Omental fat pad (tissue), 4 donors: ENCODE measurements at places on chromosomes 6 and 20.

GRCh38 chr6:104214901-104215300 lies 644.8 kb downstream of the HACE1 start:
- DNase-seq = no peak

DNA sequence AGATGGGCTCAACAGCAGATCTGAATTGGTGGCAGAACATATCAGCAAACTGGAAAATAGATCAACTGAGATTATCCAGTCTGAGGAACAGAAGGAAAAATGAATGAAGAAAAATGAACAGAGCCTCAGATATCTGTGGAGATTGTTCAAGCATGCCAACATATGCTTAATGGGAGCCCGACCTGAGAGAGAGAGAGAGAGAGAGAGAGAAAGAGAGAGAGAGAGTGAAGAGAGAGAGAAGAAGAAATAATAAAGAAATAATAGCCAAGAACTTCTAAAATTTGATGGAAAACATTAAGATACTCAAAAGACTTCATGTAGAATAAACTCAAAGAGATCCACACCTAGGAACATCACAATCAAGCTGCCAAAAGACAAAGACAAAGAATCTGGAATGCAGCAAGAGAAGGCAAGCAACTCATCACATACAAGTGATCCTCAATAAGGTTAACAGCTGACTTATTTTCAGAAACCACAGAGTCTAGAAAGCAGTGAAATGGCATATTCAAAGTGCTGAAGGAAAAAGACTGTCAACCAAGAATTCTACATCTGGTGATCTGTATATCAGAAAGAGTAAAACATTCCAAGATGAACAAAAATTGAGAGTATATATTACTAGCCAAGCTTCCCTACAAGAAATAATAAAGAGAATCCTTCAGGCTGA lies 97.2 kb downstream of the MYLK4 start:
- DNase-seq = no peak

- DNase-seq = no peak
Observed at GRCh38 chr20:45576995-45577394, 2.1 kb downstream of the WFDC8 start.

- no peak for DNase-seq
Observed at GRCh38 chr6:38846844-38847243, 131.7 kb downstream of the DNAH8 start.

DNA sequence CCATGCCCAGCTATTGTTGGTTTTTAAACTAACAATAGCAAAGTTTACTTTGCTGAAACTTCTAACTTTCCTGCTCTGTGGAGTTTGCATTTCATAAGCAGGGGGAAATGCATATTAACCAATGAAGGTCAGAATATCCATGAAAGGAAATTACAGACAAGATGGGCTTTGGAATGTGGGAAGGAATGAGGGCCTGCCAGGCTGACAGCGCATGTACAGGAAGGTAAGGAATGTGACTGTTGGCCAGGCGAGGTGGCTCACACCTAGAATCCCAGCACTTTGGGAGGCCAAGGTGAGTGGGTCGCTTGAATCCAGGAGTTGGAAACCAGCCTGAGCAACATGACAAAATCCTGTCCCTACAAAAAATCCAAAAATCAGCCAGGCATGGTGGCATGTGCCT lies 49.6 kb downstream of the CDK5RAP1 start:
- DNase-seq = no peak

DNA sequence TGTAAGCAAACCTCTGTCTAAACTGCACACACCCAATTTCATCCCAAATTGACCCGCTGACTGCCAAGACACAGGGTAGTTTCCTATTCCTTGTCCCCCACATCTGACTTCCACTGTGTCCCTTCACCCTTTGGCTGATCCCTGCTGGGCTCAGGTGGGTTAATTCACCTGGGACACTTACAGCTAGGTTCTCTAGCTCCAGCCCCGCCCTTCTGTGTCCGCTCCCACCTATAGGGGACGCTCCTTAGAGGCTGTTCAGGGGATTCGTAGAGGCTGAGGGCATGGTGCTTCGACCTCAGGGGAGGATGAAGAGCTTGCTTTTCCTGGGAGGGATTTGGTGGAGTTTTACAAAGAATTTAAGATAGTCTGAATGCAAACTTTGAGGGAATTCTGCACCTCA lies 4.0 kb upstream of the CD93 start:
- no peak for DNase-seq

DNA sequence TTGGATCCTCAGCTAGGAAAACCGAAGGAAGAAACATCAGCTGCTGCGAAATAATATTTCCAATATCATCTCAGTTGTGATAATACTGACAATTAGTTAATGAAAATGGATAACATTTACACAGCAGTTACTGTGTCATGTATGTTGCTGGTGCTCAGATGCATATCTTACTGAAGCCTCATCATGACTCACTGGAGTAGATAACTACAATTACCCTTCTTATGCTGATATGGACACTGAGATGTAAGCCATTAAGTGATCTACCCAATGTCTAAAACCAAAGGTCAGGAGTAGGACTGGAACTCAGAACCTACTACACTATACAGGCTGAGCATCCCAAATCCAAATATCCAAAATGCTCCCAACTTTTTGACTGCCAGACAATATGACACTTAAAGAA lies 54.7 kb upstream of the LYRM2 start:
- no peak for DNase-seq

DNA sequence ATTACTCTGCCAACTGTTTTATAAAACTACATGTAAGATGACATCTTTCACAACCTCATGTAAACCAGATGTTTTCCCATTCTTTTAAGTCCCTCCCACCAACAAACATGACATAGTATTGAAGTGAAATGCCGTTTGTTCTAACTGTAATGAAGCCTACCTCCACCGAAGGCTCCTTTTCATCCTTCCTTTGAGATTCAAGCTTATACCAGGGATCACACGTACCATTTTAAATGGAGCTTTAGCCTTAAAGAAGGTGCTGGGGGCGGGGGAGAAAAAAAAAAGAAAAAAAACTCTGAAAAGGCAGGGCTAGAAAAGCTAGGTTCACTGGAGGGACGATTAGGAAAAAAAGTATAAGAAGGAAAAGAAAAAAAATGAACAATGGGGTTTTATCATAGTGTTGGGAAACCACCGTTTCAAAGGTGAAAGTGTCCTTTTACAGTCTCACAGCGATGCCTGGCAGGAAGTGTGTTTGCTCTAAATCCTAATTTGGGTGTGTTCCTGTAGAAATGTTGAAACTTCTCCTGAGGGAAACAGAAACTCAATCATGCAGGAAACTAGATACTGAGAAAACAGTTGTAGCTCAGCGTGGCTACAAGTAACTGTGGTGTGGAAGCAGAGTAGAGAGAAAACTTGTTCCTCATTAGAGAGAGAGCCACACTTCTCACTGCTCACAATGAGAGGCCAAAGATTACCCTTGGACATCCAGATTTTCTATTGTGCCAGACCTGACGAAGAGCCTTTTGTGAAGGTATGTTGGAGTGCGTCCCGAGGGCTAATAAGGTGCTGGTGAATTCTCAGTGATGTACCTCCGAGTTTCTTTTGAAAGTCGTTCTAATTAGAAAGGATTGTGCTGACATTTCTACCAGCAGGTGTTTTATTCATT lies 37.6 kb upstream of the HINT3 start:
- DNase-seq = no peak

DNA sequence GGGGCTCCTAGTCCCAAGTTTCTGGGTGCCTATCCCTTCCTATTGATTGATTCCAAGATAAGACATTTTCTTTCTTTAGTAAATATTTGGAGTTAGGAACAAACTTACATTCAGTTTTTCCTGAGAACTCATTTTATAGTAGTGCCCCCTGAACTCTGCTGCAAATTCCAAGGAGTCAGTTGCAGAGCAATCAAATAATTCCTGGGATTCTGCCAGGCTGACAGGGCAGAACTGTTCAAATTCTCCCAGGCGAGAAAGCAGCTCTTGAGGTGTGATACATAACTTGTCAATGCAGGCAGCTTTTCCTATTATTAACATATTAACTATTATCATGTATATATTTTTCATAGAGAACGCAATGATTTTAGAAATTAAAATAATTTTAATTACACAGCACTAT lies 15.9 kb upstream of the ZBTB24 start:
- no peak for DNase-seq

DNA sequence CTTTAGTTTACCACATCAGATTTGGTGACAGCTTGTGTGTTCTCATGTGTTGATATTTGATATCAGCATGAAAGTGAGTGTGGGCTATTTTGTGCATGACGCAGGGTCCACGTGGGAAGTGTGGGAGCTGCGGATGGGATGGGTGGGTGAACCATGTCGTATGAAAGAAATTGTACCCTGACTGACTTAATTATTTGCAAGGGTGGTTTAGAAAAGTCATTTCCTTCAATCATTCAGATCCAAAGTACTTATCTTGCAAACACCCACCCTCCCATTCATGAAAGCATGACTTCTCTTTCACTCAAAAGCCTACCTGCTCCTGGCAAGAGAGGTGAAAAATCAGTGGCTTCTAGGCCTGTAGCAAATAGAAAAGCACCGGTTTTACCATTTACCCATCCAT lies 91.8 kb upstream of the BACH2 start:
- no peak for DNase-seq

- DNase-seq = no peak
Observed at GRCh38 chr20:11012975-11013374, 339.2 kb upstream of the JAG1 start.

GRCh38 chr6:137086031-137086430 lies 41.3 kb upstream of the IL20RA start:
- no peak for DNase-seq

- no peak for DNase-seq
Observed at GRCh38 chr20:24842918-24843715, 106.0 kb upstream of the CST7 start.

- DNase-seq = no peak
Observed at GRCh38 chr20:32336918-32337347, 21.2 kb upstream of the ASXL1 start.
